AG04449 (cell line): ENCODE measurements at places on chromosomes 16 and 17.

DNA sequence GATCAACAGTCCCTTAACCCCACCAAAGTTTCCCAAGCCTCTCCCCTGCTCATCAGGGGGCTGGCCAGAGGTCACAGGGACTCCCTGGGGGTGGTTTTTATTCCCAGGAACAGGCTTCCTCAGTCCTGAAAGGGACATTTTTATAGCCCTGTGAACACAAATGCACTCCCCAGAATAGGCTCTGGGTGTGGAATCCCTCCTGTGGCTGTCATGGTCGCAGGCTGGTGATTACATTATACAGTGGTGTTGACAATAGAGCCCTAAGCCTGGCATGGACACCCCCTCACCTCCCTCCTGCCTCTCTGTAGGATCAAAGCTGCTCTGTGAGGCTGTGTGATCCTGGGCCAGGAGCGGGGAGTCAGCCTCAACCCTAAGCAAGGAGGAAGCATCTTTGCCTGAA, 1.4 kb upstream of the CA4 start:
- no peak for DNase-seq

DNA sequence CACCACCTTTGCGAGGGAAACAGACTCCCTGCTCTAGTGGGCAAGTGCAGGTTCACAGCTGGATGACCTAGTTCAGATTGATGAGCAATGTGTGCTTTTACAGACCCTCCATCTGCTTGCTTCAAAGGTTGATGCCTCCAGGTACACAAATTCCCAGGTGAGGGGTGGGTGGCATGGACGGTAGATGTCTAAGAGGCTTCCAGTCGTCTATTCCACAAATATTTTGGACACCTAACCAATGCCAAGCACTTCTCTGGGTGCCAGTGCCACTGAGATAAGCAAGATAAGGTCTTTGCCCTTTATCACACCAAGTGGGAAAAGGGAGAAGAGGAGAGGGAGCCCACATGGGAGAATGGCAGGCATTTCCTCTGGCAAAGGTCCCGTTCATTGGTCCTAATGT, 316.6 kb upstream of the CDH5 start:
- no peak for DNase-seq

GRCh38 chr16:64077242-64077641, 1044.6 kb downstream of the CDH11 start:
- DNase-seq: no peak

GRCh38 chr17:66416207-66416940, 114.0 kb downstream of the PRKCA start:
- DNase-seq: no peak

DNA sequence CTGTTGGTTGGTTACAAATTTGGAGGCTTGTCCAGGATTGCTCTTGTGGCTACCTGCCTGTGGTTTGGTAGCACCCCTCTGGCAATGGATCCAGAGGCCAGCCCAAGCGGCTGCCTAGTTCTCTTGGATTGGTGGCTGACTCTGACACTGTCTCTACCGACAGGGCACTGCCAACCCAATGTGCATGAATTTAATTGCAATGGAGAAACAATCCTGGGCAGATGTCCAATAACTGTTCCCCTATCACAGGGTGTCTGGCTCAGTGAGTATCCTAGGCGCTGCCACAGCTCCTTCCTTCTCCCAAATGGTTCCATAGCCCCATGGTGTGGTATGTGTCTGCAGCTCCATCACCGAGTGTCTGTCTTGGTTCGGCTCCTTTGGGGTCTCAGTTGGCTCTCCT, 19.5 kb downstream of the N4BP1 start:
- no peak for DNase-seq

- no peak for DNase-seq
Measured at GRCh38 chr17:353838-354234, 1.2 kb upstream of the RPH3AL start.

DNA sequence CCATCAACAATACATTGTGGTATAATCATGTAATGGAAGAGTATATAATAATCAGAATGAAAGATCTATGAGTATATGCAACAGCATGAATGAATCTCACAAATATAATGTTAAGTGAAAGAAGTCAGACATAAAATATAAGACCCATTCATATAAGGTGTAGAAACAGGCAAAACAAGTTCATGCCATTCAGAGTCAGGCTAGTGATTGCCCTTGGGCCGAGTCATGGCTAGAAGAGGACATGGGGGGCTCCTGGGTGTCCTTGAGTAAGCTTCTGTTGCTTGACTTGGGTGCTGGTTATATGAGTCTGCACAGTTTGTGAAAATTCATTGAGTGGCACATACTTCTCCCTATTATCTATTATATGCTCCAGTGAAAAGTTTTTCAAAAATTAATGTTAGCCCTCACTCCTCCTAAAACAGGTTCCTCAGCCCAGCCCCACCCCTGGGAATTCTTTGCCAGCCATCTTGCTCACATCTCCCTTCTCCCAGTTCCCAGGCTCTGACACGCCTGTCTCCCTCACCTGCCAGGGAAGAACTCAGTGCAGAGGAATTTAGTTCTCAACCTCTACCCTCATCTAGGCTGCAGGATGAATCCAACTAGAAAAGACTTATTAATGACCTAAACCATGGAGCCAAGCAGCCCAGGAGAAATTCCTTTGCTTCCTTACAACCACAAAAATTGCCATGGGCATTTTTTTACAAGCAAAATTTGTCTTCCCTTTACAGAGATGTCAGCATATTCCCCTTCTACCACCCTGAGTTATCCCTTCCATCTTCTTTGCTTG, 52.4 kb upstream of the NFAT5 start:
- peak; percentile 63 for DNase-seq

DNA sequence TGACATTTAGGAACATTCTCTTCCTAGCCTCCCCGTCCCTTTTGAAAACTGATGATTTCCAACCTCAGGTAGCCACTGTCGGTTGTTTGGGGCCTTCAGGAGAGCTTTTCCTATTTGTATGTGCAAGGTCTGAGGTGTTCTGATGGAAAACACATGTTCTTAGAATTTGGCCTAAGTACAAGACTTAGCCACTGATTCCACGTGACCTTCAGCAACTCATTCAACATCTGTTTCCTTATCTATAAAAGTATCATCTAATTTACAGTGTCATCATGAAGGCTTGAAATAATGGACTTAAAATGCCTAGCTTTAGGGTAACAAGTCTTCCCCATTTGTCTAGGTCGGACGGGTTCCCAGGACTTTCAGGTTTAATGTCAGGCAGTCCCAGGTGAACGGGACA, 259.3 kb downstream of the SOX9 start:
- DNase-seq: no peak

GRCh38 chr17:28747051-28747691, 3.4 kb downstream of the TRAF4 start:
- no peak for DNase-seq

DNA sequence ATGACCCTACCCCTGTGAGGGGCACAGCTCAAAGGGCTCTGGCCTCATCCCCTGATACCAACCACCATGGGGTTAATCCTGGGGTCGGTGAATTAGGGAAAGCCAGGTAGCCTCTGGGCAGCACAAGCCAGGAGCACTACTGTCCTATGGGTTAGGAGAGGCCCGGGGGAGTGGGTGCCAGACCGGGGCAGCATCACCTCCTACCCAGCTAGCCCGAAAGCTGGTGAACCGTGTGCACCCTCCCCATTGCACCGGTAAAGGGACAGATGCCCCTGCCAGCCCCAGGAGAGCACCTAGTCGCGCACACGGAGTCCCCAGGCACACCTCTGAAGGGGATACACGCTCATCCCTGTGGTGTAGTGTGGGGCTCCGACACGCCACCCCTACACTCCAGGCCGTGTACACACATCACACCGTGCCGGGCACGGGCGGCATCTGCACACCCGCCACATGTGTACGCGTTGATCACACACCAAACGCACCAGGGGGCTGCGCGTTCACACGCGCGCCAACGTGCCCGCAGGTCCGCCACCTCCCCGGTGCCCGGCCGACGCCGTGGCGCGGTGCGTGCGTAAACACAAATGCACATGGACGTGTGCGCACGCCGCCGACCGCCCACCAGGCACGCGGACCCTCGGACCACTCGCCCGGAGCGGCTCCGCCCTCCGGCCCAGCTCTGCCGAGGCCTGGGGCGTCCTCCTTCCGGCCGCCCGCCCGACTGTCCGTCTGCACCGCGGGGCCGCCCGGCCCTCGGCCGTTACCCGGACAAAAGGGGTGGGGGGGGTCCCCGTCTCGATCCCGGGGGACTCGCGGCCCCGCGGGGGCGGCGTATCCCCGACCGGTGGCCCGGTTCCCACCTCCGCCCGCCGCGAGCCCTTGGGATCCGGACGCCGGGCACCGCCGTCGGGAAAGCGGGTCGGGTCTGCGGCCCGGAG, 785 bp downstream of the UBALD1 start:
- no peak for DNase-seq

GRCh38 chr17:28345419-28346198, 10.0 kb downstream of the TNFAIP1 start:
- DNase-seq: no peak

DNA sequence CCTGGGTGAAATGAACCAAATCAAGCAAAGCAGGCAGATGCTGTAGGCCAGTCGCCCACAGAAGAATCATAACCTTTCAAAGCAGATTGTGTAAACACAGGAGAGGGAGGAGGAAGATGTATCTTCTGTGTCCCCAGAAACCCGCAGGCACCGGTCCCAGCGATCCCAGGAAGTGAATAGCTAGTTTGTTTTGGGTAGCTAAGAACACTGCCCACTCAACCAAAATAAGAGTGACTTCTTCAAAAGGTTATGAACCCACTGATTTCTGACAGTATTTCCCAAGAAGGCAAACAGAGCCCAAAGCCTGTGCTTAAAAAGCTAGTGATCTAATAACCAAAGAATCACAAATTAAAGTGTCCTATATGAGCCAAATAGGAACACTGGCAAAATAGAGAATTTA, 67.8 kb downstream of the GRIN2A start:
- no peak for DNase-seq

GRCh38 chr17:1986783-1987451, 38.2 kb downstream of the RTN4RL1 start:
- DNase-seq: no peak

DNA sequence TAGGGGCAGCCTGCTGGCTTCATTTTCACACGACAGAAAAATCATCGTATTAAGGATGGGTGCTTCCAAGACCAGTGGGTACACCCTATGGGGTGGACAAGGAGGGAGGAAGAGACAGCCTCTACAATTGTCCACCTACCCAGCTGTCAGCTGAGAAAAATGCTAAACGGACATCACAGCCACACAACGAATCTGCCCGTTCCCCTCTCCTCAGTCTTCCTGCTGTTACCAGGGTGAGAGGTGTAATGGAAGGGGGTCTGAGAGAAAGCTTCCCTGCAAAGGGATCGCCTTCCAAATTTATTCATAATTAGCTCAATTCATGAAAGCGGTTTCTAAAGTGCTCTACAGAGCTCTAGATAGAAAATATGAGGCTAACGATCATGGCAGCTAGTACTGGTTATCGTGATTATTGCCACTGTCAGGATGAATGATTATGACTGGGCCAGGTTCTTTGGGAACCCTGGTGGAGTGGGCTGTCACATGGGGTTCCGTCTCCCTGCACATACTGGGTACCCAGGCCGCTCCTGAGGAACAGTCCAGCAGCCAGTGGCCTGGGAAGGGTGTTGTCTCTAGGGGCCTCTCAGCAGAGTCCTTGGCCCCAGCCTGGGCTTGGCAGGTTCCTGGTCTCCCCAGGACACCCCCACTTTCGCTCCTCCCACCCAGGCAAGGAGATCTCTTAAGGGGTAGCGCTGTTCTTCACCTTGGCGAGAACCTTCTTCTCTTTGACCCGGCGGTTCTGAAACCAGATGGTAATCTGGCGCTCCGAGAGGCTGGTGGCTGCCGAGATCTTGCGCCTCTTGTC, 2.2 kb downstream of the HOXB13 start:
- no peak for DNase-seq

GRCh38 chr16:88383401-88384221, 852 bp downstream of the ZNF469 start:
- DNase-seq: no peak

GRCh38 chr17:35942588-35943186, 826 bp downstream of the LYZL6 start:
- DNase-seq: no peak

DNA sequence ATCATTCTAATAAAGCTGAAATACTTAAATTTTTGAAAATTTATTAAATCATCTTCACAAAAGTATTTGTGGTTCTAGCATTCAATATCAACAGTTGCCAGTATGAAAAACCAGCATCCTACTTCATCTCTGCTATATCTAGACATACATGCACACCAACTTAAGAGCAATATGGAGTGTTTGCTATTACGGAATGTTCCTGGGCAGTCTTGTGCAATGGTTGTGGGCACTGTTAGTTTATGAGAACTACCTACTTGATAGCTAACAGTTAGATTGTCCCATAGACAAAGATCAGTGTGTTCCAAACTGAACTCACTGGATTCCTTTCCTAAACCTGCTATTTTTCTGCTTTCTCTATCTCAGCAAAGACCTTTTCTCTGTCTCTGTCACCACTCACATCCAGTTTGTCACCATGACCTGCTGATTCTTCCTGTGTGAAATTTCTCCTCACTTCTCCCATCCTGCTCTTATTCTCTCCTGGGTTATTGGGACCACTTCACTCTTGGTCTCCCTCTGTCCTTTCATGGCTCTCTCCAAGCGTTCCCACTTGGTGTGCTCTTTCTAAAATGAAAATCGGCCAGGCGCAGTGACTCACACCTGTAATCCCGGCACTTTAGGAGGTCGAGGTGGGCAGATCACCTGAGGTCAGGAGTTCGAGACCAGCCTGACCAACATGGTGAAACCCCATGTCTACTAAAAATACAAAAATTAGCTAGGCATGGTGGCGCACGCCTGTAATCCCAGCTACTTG, 27.7 kb downstream of the CNTROB start:
- DNase-seq: no peak

DNA sequence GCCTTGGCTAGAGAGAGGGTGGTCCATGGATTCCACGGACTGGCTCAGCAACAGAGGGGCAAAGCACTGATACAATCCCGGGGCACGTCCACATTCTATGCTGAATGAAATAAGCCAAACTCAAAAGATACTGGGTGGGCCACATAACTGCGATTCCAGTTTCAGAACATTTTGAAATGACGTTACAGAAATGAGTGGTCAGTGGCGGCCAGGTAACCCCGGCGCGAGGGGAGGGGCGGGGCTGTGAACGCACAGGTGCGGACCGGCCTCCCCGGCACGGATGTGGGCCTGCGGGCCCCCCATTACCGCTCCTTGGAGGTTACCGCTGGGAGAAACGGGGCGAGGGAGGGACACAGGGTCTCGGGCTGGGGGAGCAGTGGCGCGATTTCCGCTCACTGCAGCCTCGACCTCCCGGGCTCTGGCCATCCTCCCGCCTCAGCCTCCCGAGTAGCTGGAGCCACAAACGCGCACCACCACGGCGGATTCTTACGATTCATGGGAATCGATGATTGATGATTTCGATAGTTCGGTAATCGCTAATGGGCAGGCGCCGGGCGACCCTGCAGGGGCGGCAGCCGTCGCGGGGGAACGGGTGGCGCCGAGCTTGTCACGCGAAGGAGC, 559 bp downstream of the MVD start:
- DNase-seq: no peak

DNA sequence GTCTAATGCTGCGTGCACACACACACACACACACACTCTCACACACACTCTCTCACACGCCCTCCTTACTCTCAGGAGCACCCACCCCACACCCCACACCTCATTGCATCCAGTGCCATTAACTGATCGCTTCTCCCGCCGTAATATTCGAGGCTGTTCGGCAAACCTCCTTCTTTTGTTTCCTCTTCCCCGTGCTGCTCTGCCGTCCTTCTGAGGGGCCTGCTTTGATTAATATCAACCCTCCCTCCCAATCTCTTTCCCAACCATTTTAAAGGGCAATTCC, 156.2 kb upstream of the TNRC6C start:
- DNase-seq: no peak

- no peak for DNase-seq
Measured at GRCh38 chr17:66523378-66524200, 221.2 kb downstream of the PRKCA start.

- DNase-seq: no peak
Measured at GRCh38 chr16:75042426-75043174, 43.8 kb downstream of the ZNRF1 start.

GRCh38 chr17:21351366-21352065, 24.6 kb upstream of the KCNJ12 start:
- no peak for DNase-seq
